ENCODE measurements at places on chromosomes 16 and 17. TPM values are rescaled to one million over a fixed set of nuclear protein-coding genes. Genes with fewer than 3 reads are reported as not detected.

DNA sequence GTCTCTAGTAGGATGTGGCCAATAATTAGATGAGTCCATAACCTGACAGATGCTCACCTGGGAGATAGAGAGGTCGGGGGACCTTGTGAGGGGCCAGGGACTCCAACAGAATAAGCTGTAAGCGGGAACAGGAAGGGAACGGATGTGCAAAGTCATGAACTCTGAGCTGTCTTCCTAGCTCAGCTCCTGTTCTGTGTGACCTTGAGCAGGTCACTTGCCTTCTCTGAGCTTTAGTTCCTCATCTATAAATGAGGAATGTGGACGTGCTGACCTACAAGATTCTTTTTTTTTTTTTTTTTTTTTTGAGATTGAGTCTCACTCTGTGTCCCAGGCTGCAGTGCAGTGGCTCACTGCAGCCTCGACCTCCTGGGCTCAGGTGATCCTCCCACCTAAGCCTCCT lies 58.9 kb downstream of the AKAP1 start:
- DNase-seq: no peak

- DNase-seq: no peak
Measured at GRCh38 chr16:3812469-3813172, 67.9 kb downstream of the CREBBP start.

GRCh38 chr17:38600416-38600815 lies 5.3 kb downstream of the SRCIN1 start:
- no peak for DNase-seq

- DNase-seq: no peak
Measured at GRCh38 chr16:4450931-4451519, 23.4 kb downstream of the NMRAL1 start.

- no peak for DNase-seq
Measured at GRCh38 chr17:52678211-52678610, 519.7 kb upstream of the CA10 start.

DNA sequence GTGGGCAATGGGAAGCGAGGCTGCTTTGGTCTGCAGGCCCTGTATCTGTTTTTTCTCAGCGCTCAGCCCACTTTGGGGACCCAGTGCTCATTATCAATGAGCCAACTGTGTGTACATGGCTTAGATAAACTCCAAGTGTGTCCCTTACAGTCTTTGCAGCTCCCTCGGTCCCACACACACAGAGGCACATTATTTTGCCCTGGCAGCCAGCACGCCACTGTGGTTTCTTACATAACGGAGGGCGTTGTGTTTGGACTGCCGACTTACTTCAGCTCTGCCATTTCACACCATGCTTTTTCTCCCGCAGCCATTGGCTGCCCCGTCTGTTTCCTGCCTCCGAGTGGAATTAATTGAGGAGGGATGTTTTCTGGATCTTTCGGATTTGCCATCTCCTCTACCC lies 56.5 kb upstream of the CLEC18A start:
- no peak for DNase-seq

Gene PRR29
- 0.67 TPM for total RNA-seq

Gene SLC4A1
- 0.08 TPM for total RNA-seq
